ENCODE measurements at places on chromosomes 3 and 15. TPM values are rescaled to one million over a fixed set of nuclear protein-coding genes. Genes with fewer than 3 reads are reported as not detected.

DNA sequence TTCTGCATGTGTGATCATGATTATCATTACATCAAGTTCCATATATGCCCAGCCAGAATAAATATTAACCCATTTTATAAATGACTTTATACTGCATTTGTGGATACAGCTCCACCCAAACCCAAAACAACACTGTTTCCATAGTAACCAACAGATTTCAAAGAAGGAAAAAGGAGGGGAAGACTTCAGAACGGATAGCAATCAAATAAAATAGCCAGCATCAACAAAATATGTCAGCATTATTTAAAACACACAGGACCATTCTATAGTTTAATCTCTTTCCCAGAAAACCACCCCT, 114.4 kb downstream of the FOXP1 start:
- DNase-seq = no peak
- H3K4me3 ChIP-seq = no peak overlapping the region
- H3K27ac ChIP-seq = no peak overlapping the region
- no peaks in the 10 kb centered on the region for H3K27me3 ChIP-seq

GRCh38 chr3:179942553-179943075, 94.1 kb downstream of the PEX5L start:
- no peak overlapping the region for H3K27ac ChIP-seq
- H3K4me1 ChIP-seq = no peaks in the 10 kb centered on the region
- no peaks in the 10 kb centered on the region for H3K36me3 ChIP-seq
- no peak for DNase-seq
- no peak overlapping the region for H3K4me3 ChIP-seq

DNA sequence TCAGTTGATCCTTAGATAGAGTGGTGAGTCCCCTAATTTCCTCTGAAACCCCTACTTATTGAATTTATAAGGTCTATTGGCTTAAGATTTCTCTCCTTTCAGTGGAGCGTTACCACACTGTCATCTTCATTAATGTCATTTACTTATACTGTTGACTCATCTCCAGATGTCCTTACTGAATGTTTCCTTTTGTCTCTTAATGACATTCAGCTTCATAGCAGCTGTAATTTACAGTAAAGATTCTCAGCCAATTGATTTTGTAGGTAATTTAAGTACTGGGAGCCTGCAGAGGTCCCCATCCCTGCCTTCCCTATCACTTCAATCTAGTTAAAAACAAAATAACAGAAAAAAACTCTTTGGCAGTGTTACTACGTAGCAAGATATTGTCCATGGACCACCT, 18.8 kb downstream of the STX19 start:
- no peak for DNase-seq
- no peak overlapping the region for H3K27ac ChIP-seq
- H3K4me1 ChIP-seq = peaks cover 4% of the 10 kb centered on the region
- H3K36me3 ChIP-seq = peaks cover 2% of the 10 kb centered on the region
- H3K4me3 ChIP-seq = no peak overlapping the region

DNA sequence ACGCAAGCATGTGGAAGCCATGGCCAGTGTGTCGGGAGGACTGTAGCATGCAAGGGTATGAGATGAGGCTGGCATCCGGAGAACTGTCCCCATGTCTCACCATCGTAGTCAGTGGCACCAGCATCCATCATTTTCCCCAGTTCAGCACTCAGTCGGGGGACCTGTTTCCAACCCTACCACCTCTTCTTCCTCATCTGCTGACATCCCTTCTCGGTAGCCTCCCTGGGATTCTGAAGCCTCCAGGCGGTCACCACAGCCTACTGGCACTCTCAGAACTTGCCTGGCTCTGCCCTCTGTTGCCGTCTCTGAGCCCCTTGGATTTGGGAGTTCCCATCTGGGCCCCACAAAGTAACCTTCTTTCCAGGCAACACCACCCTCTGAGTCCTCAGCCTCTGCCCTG, 131.1 kb upstream of the ABHD17C start:
- H3K27ac ChIP-seq = no peak overlapping the region
- no peak for DNase-seq
- H3K36me3 ChIP-seq = no peaks in the 10 kb centered on the region
- H3K4me1 ChIP-seq = no peaks in the 10 kb centered on the region
- H3K4me3 ChIP-seq = no peak overlapping the region
- H3K27me3 ChIP-seq = no peaks in the 10 kb centered on the region

- no peaks in the 10 kb centered on the region for H3K36me3 ChIP-seq
- H3K27me3 ChIP-seq = no peaks in the 10 kb centered on the region
- H3K4me1 ChIP-seq = peaks cover 3% of the 10 kb centered on the region
- no peak for DNase-seq
- peak within 1 kb of the TSS; percentile 49 for H3K4me3 ChIP-seq
- H3K27ac ChIP-seq = peak within 1 kb of the TSS; percentile 83
Measured at GRCh38 chr3:96813820-96814650, at the start of gene EPHA6. Gene EPHA6 (plus strand): TSS chr3:96814594.

- no peaks in the 10 kb centered on the region for H3K27me3 ChIP-seq
- no peak for DNase-seq
- no peak overlapping the region for H3K4me3 ChIP-seq
- H3K4me1 ChIP-seq = no peaks in the 10 kb centered on the region
- no peaks in the 10 kb centered on the region for H3K36me3 ChIP-seq
- no peak overlapping the region for H3K27ac ChIP-seq
Measured at GRCh38 chr3:19531426-19531825, 383.1 kb downstream of the KCNH8 start.

DNA sequence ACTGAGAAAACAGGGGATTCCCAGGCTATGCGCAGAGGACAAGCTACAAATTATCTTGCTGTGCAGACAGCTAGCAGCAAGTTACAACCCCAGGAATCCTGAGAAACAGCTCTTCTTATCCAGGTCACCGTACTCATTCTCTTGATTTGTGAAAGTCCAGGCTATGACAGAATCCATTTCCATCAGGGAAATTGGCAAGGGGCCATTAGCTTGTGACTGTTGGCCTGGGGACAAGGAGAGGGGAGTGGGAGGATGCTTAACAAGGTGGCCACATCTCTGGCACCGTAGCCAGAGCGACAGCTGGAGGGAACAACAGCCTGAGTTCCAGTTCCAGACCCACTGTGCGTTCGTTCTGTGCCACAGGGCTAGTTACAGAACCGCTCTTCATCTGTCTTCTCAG, 44.9 kb upstream of the PLXNA1 start:
- H3K4me3 ChIP-seq = no peak overlapping the region
- no peaks in the 10 kb centered on the region for H3K27me3 ChIP-seq
- H3K36me3 ChIP-seq = no peaks in the 10 kb centered on the region
- no peaks in the 10 kb centered on the region for H3K4me1 ChIP-seq

DNA sequence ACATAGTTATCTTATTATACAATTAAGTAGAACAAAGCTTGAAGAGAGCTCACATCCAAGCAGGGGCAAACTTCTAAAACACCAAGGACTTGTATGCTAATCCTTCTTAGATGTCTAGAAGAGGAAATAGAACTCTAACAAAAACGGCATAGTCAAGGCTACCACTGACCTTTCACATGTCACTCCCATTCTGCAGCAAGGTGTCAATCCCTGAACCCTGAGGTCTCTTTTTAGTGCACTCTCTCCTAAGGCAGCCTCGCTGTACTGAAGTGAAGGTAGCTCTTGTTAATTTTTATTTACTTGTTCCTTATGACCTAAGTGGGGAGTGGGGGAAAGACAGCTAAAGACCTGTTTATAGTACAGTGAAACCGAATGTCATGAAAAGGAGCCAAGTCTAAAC, 506.5 kb downstream of the FOXP1 start:
- no peak for DNase-seq
- peaks cover 50% of the 10 kb centered on the region for H3K4me1 ChIP-seq
- no peak overlapping the region for H3K4me3 ChIP-seq
- H3K27ac ChIP-seq = peak overlapping the region; percentile 55
- H3K36me3 ChIP-seq = no peaks in the 10 kb centered on the region
- H3K27me3 ChIP-seq = no peaks in the 10 kb centered on the region

DNA sequence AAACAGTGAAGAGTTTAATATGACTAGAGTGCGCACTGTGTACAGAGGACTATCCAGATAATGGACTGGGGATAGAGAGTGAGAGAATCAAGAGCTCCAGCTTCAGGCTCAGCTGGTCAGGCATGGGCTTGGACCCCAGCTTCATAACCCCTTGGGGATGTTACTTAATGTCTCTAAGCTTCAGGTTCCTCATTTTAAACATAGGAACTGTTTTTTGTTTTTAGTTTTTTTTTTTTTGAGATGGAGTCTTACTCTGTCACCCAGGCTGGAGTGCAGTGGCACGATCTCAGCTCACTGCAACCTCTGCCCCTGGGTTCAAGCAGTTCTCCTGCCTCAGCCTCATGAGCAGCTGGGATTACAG, 9.9 kb upstream of the BRPF1 start:
- H3K4me1 ChIP-seq = no peaks in the 10 kb centered on the region
- H3K36me3 ChIP-seq = no peaks in the 10 kb centered on the region
- H3K4me3 ChIP-seq = no peak overlapping the region

The ROPN1 gene
- not detected for total RNA-seq

The TLR9 gene
- not detected for total RNA-seq

DNA sequence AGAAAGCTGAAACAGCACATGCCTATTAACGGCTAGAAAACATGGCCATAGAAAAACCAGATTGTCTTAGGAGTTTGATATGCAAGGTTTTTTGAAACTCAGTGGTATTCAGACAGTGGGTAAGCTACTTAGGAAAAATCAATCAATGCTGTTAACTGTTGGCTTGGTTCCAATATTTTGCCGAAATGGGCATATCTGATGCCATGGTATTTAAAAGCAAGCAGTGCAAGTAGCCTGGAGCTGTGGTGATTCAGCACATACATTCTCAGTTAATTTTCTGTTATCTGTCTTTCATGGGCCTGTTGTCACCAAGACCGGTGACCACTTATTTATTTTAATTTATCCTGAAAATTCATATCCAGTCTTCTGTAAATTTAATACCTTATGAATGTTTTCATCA, 17.3 kb upstream of the SUCNR1 start:
- no peak overlapping the region for H3K27ac ChIP-seq
- no peak for DNase-seq
- H3K4me3 ChIP-seq = no peak overlapping the region
- no peaks in the 10 kb centered on the region for H3K27me3 ChIP-seq

GRCh38 chr3:78260388-78260787, 1220.5 kb downstream of the ROBO2 start:
- H3K36me3 ChIP-seq = no peaks in the 10 kb centered on the region
- H3K27me3 ChIP-seq = no peaks in the 10 kb centered on the region
- H3K27ac ChIP-seq = no peak overlapping the region

The RPLP1 gene
- total RNA-seq = 379 TPM

GRCh38 chr3:159632851-159633250, 355.8 kb upstream of the IL12A start:
- H3K27ac ChIP-seq = no peak overlapping the region
- H3K27me3 ChIP-seq = no peaks in the 10 kb centered on the region
- no peaks in the 10 kb centered on the region for H3K4me1 ChIP-seq
- H3K36me3 ChIP-seq = no peaks in the 10 kb centered on the region

DNA sequence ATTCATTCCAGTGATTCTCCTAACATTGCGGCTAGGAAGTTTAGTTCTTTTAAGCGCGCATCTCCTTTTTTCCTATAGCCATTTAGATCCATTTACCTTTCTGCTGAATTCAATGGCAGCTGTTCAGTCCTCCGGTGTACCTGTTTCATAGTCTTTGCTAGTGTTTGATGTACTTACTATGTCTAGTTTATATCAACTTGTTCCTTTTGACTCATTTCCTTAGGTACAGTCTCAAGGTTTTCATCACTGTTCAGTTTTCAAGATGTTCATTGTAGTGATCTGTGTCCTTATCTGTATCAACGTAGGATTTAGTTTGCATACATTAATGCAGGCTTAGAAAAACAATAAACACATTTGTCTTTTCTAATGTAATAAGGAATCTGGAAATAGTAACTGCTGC, 59.0 kb upstream of the MBNL1 start:
- H3K27me3 ChIP-seq = no peaks in the 10 kb centered on the region
- no peak overlapping the region for H3K4me3 ChIP-seq
- no peaks in the 10 kb centered on the region for H3K36me3 ChIP-seq
- no peaks in the 10 kb centered on the region for H3K4me1 ChIP-seq
- peak overlapping the region; percentile 31 for H3K27ac ChIP-seq

GRCh38 chr3:147157631-147158030, 248.7 kb downstream of the ZIC4 start:
- H3K27ac ChIP-seq = no peak overlapping the region
- no peaks in the 10 kb centered on the region for H3K36me3 ChIP-seq
- no peak for DNase-seq
- no peaks in the 10 kb centered on the region for H3K27me3 ChIP-seq
- no peak overlapping the region for H3K4me3 ChIP-seq

DNA sequence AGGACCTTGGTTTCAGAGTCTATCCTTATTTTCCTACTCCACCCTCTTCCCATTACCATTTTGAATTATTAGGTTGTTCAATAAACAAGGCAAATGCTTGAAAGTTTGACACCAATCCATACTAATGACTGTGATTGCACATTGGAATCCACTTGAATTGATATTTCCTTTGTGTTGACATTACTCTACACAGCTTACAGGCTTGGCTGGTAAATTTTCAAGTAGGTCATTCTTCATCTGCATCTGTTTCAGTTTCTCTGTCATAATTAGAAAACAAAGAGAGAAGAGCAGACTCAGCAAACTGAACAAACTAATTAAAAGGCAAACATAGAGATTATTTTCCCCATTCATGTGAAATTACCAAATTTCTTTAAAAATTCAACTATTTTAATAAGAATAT, 732.9 kb upstream of the BCHE start:
- H3K27ac ChIP-seq = no peak overlapping the region
- DNase-seq = no peak
- H3K36me3 ChIP-seq = no peaks in the 10 kb centered on the region
- no peaks in the 10 kb centered on the region for H3K4me1 ChIP-seq
- H3K27me3 ChIP-seq = no peaks in the 10 kb centered on the region
- H3K4me3 ChIP-seq = no peak overlapping the region

GRCh38 chr15:82942691-82943090, 9.8 kb downstream of the HOMER2 start:
- H3K4me1 ChIP-seq = no peaks in the 10 kb centered on the region
- no peaks in the 10 kb centered on the region for H3K36me3 ChIP-seq
- no peaks in the 10 kb centered on the region for H3K27me3 ChIP-seq
- H3K4me3 ChIP-seq = no peak overlapping the region
- no peak overlapping the region for H3K27ac ChIP-seq

DNA sequence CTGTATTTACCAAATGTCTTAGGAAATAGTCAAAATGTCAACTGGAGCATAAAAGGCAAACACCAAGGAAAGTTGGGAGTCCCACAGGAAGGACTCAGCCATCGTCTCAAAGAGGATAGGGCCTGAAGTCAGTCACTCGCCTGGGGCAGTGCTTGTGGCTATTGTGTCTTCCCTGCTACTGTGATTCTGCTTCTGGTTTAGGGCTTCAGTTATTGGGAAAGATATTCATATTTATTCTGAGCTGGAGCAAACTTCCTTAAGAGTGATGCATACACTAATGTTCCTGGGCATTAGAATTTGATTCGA, 118.1 kb downstream of the EDEM1 start:
- no peak overlapping the region for H3K4me3 ChIP-seq
- H3K27me3 ChIP-seq = no peaks in the 10 kb centered on the region
- DNase-seq = no peak
- no peak overlapping the region for H3K27ac ChIP-seq

- no peaks in the 10 kb centered on the region for H3K36me3 ChIP-seq
- peak; percentile 89 for DNase-seq
- H3K27me3 ChIP-seq = no peaks in the 10 kb centered on the region
- H3K4me1 ChIP-seq = no peaks in the 10 kb centered on the region
- no peak overlapping the region for H3K27ac ChIP-seq
Measured at GRCh38 chr15:20340931-20341661, 200.5 kb downstream of the GOLGA6L6 start.

The COL7A1 gene
- total RNA-seq = 22.2 TPM

GRCh38 chr3:12948371-12948770, 107.0 kb upstream of the RPL32 start:
- H3K36me3 ChIP-seq = no peaks in the 10 kb centered on the region
- no peak for DNase-seq
- peaks cover 87% of the 10 kb centered on the region for H3K4me1 ChIP-seq
- no peaks in the 10 kb centered on the region for H3K27me3 ChIP-seq

The TBC1D2B gene
- total RNA-seq = 63.3 TPM

The EFCC1 gene
- total RNA-seq = 3.6 TPM

Measured in ascending aorta (tissue), 2 donors.